ENCODE measurements at places on chromosomes 4 and X.
A peak's percentile ranks its signal among the peaks of the same experiment; 100 is the strongest.

GRCh38 chrX:32141841-32142240 lies 1069.5 kb downstream of the DMD start:
- DNase-seq: no peak

GRCh38 chr4:17029964-17030363 lies 131.5 kb upstream of the LDB2 start:
- DNase-seq: no peak

GRCh38 chrX:14232688-14233087 lies 203.0 kb upstream of the GEMIN8 start:
- no peak for DNase-seq

DNA sequence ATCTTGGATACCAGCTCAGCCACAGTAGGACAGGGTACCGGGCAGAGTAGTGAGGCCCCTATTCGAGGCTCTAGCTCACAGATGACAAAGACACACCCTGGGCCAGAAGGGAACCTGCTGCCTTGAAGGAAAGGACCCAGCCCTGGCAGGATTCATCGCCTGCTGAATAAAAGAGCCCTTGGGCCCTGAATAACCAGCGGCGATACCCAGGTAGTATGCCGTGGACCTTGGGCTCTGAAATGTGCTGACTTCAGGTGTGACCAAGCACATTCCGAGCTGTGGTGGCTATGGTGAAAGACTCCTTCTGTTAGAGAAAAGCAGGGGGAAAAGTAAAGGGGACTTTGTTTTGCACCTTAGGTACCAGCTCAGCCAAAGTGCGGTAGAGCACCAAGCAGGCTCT lies 14.6 kb downstream of the MED14 start:
- no peak for DNase-seq

- no peak for DNase-seq
These were observed 167.1 kb upstream of the PACRGL start for GRCh38 chr4:20532871-20533870.

- DNase-seq: peak; percentile 5
These were observed 24.6 kb downstream of the NAP1L5 start for GRCh38 chr4:88672987-88673386.

GRCh38 chrX:10165580-10166247 lies 8.9 kb downstream of the CLCN4 start:
- DNase-seq: peak; percentile 27

GRCh38 chr4:175827516-175827915 lies 15.5 kb upstream of the GPM6A start:
- DNase-seq: no peak

DNA sequence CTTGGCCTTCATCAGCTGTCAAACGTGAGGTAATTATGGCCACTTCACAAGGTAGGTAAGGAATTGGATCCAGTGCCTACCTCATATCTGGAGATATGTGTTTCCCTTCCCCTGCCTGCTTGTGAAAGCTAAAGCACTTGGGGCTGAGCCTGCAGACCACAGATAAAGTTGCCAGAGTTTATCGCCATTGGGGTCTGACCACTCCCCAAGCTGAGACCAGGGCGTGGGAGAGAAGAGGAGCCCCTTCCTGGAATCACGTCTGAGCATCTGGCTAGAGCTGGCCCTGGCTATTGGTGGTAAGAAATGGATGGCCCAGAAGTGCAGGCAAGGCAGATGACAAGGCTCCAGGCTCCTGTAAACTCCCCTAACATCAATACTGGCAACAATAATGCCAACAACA lies 2.7 kb downstream of the ALAS2 start:
- no peak for DNase-seq

- peak; percentile 52 for DNase-seq
These were observed 49.7 kb downstream of the RASL11B start for GRCh38 chr4:52911684-52912294.

DNA sequence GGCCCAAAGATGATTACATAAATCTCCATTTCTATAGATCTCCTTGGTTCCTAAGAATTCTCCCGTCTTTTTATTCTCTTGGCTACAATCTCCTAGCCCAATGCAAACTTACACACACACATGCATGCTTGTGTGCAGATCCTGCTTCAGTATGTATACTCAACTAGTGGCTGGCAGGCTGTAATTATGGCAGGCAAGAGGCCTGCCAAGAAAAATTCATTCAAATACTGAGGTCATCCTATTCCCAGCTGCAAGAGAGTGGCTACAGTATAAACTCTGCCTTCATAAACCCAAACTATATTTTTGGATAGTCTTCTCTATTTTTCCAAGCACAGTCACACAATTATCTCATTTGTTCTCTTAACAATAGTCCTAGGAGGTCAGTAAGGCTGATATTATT lies 95.2 kb downstream of the SHROOM4 start:
- DNase-seq: no peak

DNA sequence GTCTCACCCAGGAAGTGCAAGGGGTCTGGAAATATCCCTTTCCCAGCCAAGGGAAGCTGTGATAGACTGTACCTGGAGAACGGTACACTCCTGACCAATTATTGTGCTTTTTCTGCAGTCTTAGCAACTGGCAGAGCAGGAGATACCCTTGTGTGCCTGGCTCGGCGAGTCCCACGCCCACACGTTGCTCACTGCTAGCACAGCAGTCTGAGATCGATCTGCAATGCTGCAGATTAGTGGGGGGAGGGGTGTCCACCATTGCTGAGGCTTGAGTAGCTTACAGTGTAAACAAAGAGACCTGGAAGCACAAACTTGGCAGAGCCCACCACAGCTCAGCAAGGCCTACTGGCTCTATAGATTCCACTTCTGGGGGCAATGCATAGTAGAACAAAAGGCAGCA lies 138.5 kb downstream of the CHRDL1 start:
- DNase-seq: no peak

DNA sequence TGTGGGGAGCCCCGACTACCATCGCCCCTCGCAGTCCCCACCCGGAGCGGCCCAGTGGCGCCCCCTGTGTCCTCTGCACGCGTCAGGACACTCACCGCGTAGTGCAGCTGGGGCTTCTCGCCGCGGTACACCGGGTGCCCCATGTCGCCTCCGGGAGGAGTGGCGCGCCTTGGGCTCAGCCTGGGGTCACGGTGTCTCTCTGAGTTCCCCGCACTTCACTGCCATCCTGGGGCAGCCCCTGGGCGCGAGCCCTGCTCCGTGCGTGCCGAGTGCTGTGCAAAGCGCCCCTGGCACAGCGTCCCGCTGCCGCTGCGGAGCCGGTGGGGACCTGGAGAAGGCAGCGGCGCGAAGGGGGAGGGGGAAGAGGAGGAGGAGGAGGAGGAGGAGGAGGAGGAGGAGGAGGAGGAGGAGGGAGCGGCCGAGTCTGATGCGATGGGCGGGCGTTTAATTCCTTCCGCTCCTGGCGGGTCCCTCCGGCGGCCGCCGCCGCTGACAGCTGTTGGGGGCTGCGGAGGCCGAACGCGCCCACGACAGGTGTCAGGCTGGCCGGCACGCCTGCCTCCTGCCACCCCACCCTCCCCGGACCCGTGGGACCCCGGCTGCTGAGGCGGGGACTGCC lies 134.3 kb downstream of the AMELX start:
- peak; percentile 57 for DNase-seq

GRCh38 chr4:186205156-186205555 lies 13.8 kb downstream of the CYP4V2 start:
- no peak for DNase-seq

DNA sequence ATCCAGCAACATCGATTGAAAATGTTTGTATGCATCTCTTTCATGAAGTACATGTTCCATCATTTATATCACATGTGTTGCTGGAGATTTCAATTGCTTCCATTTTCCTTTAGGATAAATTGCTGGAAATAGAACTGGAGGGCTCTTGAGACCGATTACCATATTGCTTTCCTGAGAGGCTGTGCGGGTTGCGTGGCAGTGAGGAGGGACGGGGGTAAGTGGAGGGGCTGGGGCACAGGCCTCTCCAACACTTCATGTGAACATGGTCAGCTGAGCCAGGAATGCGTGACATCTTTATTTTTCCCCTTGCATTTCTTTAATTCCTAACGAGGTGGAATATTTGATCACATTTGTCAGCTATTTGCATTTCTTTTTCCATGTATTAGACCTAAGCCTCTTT lies 144.6 kb downstream of the TBL1X start:
- DNase-seq: no peak

GRCh38 chr4:54999003-54999402 lies 126.4 kb downstream of the KDR start:
- no peak for DNase-seq

DNA sequence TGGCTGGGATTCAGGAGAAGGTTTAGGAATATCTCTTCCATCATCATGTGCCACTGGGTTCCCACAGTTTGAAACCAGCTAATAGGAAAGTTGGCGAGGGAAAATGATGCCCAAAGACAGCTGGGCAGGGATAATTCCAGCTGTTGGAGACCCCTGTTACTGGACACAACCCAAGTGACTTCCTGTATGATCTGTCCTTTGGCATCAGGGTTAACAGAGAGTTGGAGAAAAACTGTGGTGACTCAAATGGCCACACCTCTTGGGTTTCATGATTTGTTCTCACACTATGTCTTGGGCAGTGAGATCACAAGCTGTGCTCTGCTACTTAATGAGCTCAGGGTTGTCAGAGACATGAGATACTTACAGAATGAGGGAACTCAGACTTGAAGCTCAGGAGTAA lies 3.8 kb downstream of the FGF16 start:
- DNase-seq: no peak

GRCh38 chrX:25754399-25754798 lies 383.7 kb upstream of the MAGEB18 start:
- DNase-seq: no peak

DNA sequence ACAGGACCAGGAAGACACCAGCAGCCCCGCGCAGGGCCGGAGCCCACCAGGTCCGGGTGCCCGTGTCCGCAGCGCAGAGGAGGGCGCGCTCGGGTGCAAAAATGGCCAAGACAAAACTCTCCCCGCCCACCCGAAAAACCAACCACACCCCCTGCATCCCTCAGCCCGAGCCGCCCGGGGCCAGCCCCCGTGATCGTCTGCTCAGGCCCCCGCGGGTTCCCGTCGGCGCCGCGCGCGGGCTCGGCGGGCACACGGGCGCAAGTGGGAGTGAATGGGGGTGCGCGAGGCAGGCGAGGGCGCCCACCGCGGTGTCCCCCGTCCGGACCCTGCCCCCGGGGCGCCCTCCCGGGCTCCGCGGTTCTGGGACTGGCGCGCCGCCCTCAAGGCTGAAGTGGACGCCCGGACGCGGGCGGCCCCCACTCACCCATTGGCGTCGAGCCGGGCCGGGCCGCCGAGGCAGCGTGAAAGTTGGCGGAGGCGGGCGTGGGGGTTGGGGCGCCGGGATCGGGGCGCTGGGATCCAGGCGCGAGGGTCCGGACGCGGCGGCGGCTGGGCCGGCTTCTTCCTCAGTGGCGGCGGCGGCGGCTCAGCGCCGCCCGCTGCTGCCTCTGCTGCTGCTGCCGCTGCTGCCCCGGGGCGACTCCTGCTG lies 393 bp downstream of the SH3KBP1 start:
- peak; percentile 58 for DNase-seq
